ENCODE measurements at places on chromosomes 1 and 21.
A peak's percentile ranks its signal among the peaks of the same experiment; 100 is the strongest.

DNA sequence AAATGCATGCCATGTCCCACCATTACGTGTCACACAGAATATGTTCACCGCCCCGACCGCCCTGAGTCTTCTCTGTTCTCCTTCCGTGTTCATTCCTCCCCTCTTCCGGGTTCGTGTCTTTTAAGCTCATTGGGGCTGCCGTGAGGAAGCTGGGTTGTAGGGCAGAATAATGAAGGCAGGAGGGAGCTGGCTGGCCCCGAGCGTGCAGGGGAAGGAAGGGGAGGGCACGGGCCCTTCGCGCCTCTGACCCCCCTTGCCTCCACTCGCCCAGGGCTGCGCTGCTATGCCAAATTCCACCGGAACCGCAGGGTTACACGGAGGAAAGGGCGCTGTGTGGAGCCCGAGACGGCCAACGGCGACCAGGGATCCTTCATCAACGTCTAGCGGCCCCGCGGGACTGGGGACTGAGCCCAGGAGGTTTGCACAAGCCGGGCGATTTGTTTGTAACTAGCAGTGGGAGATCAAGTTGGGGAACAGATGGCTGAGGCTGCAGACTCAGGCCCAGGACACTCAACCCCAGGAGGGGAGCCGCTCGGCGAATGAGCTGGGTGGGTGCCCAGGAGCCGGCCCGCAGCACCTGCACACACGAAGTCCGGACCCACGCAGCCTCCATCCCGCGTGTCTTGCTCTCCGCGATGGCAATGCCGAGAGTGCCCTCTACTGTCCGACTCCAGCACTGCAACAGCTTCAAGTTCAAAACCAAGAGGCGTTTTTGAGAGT is 16.5 kb upstream of the AGTRAP start:
- DNase-seq = peak; percentile 80

DNA sequence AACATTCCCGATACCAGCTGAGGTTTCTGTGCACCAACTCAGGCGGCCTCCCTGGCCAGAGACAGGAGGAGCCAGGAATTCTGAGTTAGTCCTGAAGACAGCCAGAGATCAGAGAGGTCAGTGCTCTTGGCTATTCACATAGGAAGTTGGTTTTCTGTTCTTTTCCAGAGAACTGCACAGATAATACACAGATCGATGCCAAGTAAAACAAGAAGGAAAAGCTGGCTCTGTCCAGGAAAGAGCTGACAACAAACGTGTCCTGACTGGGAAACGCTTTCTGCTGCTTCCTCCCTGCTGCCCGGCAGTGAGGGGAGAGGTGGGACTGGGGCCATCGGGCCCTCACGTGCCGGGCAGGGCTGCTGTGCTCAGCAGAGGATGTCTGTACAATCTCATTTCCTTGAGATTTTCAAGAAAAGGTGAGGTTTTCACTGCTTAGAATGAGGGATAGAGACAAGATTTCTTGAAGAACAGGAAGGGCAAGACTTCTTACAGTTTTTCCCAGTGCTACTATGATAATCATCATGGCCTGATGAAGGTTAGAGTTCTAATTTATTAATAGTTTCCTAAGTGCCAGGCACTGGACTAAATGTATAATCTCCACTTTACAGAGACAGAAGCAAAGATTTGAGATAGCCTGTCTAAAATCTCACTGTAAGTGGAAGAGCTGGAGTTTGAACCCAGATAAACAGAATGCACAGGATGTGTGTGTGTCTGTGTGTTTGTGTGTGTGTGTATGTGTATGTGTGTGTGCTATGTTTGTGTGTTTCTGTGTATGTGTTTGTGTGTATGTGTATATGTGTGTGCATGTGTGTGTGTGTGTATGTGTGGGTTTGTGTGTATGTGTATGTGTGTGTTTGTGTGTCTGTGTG is 211.0 kb upstream of the RAB4A start:
- no peak for DNase-seq

DNA sequence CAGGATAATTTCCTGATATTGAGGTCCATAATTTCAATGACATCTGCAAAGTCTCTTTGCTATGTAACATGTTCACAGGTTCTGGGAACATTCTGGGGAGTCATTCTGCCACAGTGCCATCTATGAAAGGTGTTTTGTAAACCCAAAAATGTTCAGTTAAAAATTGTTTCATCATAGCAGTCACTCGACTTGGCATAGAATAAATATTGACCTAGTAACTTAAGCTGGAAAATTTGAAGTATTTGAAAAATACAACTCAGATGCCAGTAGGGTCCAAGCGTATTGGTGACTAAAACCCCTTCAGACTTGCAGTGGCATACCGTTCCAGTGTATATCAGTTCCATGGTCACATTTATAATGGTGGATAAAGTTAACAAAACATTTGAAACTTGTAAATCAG is 6.8 kb downstream of the DESI2 start:
- DNase-seq = no peak

GRCh38 chr1:183214021-183214970 is 28.2 kb downstream of the LAMC2 start:
- no peak for DNase-seq

DNA sequence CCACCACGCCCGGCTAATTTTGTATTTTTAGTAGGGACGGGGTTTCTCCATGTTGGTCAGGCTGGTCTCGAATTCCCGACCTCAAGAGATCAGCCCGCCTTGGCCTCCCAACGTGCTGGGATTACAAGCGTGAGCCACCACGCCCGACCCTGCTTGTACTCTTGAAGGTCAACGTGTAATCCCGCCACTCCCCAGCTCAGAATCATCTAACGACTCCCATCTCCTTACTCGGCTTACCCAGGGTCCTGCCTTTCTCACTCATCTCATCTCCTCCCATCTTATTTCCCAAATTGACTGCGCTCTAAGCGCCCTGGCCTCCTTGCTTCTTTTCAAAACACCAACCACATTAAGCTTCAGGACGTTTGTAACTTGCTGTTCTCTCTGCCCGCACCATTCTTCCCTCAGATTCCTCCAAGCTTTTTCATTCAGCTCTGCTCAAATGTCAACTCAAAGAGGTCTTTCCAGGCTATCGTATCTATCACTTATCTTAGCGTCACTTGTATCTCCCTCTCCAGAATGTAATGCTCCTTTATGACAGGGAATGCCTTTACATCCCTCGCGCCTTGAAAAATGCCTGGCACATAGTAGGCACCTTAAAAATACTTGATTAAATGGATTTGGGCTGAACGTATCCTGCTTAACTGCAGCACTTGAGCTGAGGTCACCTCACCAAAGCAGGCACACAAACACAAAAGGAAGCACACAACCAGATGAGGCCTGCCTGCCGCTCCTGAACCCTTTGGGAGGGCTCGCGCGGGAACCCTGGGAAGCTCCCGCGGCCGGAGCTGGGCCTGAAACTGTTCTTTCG is 1.4 kb upstream of the USP1 start:
- no peak for DNase-seq

DNA sequence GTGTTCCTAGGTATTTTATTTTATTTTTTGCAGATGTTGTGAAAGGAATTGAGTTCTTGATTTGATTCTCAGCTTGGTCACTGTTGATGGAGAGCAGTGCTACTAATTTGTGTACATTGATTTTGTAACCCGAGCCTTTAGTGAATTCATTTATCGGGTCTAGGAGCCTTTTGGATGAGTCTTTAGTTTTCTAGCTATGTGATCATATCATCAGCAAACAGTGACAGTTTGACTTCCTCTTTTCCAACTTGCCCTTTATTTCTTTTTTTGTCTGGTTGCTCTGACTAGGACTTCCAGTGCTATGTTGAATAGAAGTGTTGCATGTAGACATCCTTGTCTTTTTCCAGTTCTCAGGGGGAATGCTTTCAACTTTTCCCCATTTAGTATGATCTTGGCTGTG is 138.9 kb downstream of the LHX8 start:
- no peak for DNase-seq

DNA sequence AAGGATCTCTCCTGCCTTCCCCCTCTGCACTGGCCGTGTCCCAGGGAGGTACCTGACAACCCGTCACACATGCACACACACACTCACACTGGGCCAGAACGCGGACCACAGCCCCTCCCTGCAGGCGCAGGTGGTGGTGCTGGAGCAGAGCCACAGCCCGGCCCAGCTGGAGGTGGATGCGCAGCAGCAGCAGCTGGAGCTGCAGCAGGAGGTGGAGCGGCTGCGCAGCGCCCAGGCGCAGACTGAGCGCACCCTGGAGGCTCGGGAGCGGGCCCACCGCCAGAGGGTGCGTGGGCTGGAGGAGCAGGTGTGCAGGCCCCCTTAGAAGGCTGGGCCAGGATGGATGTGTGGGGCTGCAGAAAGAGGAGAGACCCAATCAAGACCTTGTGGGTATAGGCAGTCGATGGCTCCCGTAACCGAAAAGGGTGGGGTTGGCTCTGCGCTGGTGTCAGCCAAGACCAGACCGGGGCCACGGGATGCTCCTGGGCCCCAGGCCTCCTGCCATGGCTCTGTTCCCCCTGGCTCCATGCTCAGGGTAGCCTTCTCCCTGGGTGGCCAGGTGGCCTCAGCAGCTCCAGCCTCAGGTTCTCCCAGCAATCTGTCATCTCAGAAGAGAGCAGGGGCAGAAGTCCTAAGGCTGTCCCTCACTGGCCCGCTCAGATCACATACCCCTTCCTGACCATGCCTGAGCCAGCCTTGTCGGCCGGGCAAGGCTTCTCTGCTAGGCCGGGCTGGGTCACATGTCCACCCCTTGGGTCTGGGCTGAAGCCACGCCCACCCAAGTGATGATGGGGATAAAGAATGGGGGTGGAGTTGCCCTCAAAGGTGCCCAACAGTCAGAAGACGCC is 8.9 kb downstream of the MFAP2 start:
- DNase-seq = no peak

GRCh38 chr1:201294876-201295275 is 11.6 kb downstream of the PKP1 start:
- no peak for DNase-seq

DNA sequence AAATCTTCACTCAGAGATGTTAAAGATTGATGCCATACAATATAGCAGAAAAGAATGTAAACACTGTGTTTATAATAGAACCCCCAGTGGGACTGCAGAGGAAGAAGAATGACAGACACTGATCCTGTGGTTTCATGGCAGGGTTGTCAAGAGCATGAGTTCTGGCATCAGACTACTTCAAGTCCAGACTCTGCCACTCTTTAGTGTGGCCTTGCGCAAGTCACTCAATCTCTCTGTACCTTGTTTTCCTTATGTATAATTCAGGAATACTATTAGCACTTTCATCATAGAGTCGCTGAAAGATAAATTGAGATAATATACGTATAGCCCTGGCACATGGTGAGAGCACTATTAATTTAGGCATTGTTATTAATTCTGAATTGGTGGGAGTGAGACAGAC is 38.5 kb upstream of the BCL9 start:
- no peak for DNase-seq

DNA sequence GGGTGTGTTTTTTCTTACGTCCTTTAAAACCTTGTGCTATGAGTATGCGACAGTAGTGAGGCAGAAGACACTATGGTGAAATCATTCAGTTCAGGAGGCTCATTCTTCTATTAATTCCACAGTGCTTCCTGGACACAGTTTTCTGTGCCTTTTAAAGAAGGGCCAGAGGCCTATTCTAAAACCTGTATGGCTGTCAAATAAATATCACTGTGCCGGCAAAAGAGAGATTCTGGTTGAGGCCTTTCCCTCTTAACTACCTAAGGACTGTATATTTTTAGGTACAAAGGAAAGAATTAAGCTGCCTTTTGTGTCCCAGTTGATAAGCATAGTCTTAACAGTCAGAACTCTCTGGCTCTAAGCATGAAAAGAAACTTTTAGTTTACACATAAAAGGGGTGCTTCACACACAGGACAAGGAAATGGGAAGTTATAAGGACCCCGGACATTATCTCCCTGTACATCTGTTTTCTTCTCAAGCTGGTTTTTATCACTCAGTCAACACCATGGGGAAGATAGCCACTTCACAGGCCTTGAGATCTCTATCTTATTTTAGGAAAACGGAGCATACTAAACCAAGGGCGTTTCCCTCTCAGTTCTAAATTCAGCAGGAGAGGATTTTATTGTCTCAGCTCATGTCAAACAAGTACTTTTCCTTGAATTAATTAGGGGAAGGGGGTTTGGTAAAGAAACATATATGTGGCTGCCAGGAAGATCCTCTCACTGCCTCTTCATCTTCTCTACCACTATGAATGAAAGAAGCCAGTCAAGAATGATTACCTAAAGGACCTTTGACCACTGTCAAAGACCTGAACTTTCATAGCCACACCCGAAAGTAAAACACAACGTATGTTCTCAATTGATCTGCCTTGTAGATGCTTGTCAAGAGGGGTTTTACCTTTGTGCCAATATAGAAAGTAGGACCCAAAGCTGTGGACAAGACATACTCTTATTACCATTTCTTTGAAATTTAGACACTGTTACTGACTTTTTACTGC is 71.4 kb upstream of the HSPA13 start:
- DNase-seq = no peak

DNA sequence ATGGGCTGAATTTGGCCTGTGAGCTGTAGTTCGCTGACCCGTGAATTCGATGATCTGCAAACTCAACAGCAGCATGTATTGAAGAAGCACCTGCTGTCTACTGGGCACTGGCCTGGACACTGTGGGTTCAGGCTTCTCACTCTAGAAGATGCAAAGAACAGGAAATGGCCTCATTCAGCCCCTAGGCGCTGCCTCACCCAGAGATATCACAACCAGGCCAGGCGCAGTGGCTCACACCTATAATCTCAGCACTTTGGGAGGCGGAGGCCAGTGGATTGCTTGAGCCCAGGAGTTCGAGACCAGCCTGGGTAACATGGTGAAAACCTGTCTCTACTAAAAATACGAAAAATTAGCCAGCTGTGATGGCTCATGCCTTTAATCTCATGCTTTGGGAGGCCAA is 23.6 kb downstream of the MFAP2 start:
- DNase-seq = no peak

- no peak for DNase-seq
Measured at GRCh38 chr1:228305721-228306152, 97.9 kb downstream of the OBSCN start.

DNA sequence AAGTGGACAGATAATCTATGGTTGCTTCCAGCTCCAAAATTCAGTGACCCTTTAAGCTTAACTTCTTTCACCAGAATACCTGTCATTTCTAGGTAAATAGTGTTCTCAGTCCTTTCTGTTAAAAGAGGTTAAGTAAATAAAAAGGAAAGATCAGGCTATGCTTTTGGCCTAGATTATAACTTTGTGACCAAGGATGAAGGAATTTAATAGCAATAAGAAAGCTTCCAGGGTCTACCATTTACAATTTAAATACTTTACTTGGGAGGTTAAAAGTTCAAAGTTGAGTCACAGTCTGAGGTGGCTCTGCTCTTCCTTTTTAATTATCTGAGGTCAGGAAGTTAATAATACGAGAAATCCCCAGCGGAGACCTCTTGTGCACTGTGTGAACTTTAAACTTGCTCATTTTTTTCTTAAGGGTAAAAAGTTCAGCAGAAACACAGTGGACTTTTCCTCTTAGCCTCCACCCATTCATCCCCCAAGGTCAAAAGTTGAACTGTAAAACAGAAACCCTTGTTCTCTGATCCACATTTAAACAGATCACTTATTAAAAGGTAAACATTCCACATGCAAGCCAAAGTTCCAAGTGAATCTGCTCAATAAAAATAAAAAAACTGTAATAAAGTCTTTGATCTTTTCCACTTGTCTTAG is 187.1 kb downstream of the NRIP1 start:
- no peak for DNase-seq

DNA sequence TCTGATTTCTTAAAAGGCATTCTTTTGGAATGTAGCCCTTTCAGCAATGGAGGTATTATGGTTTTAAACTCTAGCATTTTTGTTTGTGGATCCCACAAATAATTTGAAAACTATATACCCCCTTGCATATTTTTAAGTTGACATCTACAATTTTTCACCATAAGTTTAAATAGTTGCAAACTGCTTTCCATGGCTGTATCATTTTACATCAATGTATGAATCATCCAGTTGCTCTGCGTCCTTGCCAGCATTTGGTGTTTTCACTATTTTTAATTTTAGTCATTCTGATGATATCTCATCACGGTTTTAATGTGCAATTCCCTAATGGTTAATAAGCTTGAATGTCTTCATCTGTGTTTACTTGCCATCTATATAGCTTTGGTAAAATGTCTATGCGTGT is 20.7 kb downstream of the DIPK1A start:
- DNase-seq = no peak
